CD4-positive, alpha-beta T cell treated with Interleukin-10 for 1 hour (primary cell): ENCODE measurements at places on chromosomes 7 and 10.
A peak's percentile ranks its signal among the peaks of the same experiment; 100 is the strongest.

GRCh38 chr10:111926286-111926685, 257.3 kb downstream of the GPAM start:
- DNase-seq = no peak

- no peak for DNase-seq
These were observed 690.5 kb upstream of the LRRN3 start for GRCh38 chr7:110400411-110400810.

DNA sequence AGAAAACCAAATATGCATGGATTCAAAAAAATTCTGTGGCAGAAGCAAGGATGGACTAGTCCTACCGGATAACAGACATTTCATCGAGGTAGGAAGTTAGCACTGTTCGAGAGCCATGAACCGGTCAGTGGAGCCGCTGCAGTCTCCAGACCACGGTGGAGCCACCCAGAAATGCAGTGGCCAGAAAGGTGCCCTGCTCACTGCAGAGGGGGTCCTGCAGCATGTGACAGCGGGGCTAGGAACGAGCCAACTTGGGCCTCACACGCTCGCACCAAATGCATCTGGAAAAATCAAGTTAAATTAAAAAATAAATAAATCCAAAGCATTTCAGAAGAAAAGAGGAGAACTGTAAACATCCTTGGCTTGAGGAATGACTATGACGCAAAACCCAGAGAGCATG, 13.1 kb upstream of the CFAP46 start:
- no peak for DNase-seq

- DNase-seq = no peak
These were observed 24.1 kb upstream of the CDCA7L start for GRCh38 chr7:21969822-21970221.

- no peak for DNase-seq
These were observed 273.6 kb downstream of the SDHAF3 start for GRCh38 chr7:97390915-97391593.

DNA sequence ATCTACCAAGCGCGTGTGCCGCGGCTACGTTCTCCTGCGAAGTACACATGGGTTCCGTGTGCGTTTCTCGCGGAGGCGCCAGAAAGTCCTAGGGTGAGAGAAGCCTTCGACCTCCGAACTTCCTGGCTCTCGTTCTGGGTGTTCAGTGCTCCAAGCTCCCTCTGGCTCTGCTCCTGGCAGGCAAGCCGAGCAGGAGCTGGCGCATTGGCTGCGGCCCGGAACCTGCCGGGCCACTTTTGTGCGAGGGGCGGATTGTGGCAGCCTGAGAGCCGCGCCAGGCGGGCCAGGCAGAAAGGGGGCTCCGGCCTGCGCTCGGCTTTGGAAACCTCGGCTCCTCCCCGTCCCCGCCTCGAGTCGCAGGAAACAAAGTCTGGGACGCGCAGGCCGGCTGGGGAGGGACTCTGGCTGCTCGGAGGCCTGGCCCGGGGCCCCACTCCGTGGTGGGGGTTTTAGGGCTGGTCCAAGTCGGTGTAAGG, 9.6 kb downstream of the EMX2 start:
- no peak for DNase-seq

DNA sequence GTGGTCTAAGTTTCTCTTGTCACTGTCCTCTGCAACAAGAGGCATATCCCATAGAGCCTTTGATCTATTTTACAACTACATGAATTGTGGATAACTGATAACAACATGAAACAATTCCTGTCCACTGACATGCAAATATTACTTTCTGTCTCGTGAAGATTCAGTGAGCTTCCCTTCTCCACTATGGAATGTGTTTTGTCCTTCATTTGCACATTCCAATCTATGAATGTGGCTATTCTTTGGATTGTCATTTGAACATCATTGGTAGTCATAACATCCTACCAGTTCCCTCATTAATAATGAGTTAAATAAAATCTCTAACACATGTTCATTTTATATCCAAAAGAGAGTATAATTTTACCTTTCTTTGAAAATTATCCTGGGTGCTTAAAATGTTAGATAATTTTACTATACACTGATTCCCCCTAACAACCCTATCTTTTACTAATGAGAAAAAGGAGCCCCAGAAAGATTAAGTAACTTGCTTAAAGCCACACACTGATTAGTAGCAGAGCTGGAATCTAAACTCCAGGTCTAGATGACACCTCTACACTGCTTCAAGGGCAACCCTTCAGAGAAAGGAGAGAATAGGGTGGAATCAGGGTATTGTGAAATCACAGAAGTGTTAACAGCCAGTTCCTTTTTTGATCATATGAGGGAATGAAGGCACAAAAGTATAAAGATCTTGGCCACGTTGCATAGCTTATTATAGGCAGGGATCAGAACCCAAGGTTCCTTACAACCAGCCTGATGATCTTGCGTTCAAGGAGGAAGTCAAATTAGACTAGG, 39.1 kb downstream of the PDE1C start:
- no peak for DNase-seq

DNA sequence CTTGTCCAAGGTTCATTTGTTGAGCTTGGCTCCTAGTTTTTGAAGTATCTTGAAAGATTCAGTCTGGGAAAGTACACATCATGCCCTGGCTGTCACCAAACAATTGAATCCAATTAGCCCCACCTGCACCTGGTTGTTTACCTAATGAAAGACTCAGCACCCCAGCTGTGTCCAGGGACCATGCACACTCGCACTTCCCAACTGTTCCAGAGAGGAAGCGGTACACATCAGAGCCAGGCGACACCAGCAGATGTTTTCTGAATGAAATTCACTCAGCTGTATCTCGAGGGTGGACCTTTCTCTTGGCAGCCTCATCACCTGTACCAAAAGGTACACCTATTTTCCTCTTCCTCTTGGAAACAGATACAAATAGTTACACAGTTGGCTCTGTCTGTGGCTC, 216.4 kb upstream of the LRGUK start:
- DNase-seq = no peak

DNA sequence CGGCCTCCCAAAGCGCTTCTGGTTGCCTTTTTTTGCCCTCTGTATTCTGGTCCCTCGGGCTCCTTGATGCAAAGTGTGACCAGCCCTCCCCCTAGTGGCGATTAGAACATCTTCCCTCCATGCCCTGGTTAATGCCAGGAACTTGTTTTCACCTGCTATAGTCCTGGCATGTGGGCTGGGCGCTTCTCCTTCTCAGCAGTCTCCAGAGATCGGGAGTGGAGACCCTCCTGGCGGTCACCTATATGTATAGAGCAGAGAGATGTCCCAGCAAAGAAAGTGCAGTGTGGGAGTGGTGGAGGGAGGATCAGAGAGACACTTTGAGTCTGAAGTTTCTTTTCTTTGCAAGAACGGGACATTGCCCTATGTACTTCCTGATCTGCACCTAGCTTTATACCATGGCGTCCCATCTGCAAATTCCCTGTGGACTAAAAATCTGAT, 264.1 kb downstream of the OTUD1 start:
- DNase-seq = peak; percentile 40

GRCh38 chr7:96637522-96637921, 72.1 kb downstream of the SEM1 start:
- no peak for DNase-seq

DNA sequence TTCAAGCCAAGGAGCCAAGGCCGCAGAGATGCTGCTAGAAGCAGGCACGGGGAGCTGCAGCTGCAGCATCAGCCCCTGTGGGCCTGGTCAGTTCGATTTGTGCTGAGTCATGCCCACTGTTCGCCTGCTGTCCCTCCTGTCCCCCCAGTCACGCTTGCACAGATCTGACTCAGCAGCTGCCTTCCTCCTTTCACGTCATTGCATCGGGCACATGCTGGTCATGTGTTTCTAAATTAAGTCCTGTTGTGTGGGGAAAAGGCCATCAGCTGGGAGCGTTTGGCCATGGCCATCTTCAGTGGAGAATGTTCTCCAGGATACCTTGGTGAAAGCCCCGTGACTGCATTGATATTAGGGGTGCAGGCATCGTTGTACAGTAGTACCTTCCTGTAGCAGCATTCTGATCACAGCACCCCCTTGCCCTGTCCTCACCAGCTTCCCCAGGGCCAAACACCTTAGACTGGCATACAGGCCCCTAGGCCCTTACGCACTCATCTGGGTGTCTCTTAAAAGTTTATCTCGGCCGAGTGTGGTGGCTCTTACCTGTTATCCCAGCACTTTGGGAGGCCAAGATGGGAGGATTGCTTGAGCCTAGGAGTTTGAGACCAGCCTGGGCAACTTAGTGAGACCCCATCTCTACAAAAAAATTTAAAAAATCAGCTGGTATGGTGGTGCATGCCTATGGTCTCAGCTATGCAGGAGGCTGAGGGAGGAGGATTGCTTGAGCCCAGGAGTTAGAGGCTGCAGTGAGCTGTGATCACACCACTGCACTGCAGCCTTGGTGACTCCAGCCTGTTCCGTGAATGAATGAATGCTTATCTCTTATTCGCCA, 23.2 kb downstream of the POR start:
- no peak for DNase-seq

GRCh38 chr10:5945561-5946418, 31.6 kb downstream of the IL15RA start:
- peak; percentile 3 for DNase-seq

- no peak for DNase-seq
These were observed 127.2 kb downstream of the LRRC4 start for GRCh38 chr7:127903892-127904669.

- DNase-seq = peak; percentile 66
These were observed 33.7 kb downstream of the NRBF2 start for GRCh38 chr10:63166742-63167258.

- no peak for DNase-seq
These were observed 297.1 kb downstream of the PRPF18 start for GRCh38 chr10:13883636-13884444.

DNA sequence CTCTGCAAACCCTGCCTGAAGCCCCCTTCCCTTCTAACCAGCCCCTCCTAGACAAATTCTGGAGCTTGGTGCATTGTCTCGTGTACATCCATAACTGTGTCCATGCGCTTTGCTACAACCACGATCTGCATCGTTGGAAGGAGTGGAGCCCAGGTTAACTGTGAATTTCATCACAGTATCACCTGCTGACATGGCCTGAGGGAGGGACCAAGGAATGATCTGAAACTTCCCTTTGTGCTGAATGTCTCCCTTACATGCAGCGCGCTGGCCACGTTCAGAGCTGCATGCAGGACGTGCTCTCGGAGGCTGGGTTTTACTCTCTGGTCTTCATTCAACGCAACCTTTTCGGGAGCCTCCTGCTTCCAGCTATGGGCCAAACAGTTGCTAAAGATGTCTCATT, 222.3 kb downstream of the CUX1 start:
- no peak for DNase-seq

- DNase-seq = no peak
These were observed 40.3 kb upstream of the YAE1 start for GRCh38 chr7:39525926-39526325.

DNA sequence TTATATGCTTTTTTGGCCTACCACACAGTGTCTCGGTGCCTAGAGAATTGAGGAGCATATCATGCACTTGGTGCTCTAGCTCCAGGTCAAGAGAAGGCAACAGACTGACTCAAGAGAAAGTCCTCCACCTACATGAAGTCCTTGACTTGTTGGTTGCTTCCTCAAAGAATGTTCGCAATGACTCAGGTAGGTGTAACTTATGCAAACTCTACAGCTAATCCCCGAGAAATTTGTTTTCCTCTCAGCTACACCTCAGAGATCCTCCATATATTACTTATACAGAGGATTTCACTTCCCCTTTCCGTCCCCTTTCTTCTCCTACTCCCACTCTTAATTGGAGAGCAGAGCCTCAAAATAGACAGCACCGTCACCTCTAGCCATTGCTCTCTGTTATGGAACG, 1013.1 kb downstream of the KCNMA1 start:
- DNase-seq = no peak
